ENCODE measurements at places on chromosomes 7 and 10. TPM values are rescaled to one million over a fixed set of nuclear protein-coding genes. Genes with fewer than 3 reads are reported as not detected.

GRCh38 chr10:4569151-4569550, 256.9 kb upstream of the AKR1E2 start:
- no peaks in the 10 kb centered on the region for H3K4me1 ChIP-seq
- no peaks in the 10 kb centered on the region for H3K36me3 ChIP-seq
- no peak for DNase-seq
- H3K27ac ChIP-seq = peak overlapping the region; percentile 39
- H3K4me3 ChIP-seq = no peak overlapping the region
- H3K27me3 ChIP-seq = no peaks in the 10 kb centered on the region

GLCCI1 gene
- 36.4 TPM for total RNA-seq

- H3K4me3 ChIP-seq = peak overlapping the region; percentile 94
- DNase-seq = no peak
- H3K4me1 ChIP-seq = peaks cover 7% of the 10 kb centered on the region
- peak overlapping the region; percentile 60 for H3K27ac ChIP-seq
Observed at GRCh38 chr10:101570428-101571270, 17.4 kb downstream of the POLL start.

SRRM3 gene
- 8.5 TPM for total RNA-seq

DNA sequence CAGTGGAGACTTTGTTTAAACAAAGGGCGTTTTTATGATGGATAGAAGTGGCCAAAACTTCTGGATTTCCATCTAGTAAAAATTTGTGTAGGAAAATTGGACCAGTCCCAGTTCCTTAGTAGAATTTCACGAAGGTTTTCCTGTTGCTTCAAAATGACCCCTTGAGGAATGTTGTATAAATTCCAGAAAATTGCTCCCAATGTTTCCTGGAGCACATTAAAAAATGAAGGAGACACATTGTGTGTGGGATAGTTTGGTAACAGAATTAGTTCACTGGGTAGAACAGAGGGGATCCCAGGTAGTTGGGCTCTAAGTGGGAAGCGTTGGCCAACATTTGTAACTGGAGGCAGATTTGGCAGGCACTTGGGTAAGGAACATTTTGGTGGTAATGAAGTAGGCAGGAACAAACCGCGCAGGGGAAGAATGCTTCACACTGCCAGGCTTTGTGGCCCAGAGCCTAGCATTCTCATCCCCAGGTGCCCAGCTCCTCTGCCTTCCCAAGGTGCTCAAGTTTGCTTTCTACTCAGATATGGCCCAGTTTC, 758.6 kb downstream of the AUTS2 start:
- no peaks in the 10 kb centered on the region for H3K36me3 ChIP-seq
- DNase-seq = no peak
- peaks cover 2% of the 10 kb centered on the region for H3K27me3 ChIP-seq
- H3K27ac ChIP-seq = no peak overlapping the region
- H3K4me3 ChIP-seq = no peak overlapping the region

C7orf33 gene
- total RNA-seq = not detected

TBC1D12 gene
- 23.7 TPM for total RNA-seq
